Caki2 (cell line): ENCODE measurements at places on chromosomes 4 and X. TPM values are rescaled to one million over a fixed set of nuclear protein-coding genes. Genes with fewer than 3 reads are reported as not detected.
A peak's percentile ranks its signal among the peaks of the same experiment; 100 is the strongest.

- DNase-seq = no peak
These were observed 57.3 kb downstream of the SEPTIN11 start for GRCh38 chr4:77006753-77007353.

The TLR1 gene
- 1.5 and 3.9 TPM in 2 replicates for total RNA-seq

DNA sequence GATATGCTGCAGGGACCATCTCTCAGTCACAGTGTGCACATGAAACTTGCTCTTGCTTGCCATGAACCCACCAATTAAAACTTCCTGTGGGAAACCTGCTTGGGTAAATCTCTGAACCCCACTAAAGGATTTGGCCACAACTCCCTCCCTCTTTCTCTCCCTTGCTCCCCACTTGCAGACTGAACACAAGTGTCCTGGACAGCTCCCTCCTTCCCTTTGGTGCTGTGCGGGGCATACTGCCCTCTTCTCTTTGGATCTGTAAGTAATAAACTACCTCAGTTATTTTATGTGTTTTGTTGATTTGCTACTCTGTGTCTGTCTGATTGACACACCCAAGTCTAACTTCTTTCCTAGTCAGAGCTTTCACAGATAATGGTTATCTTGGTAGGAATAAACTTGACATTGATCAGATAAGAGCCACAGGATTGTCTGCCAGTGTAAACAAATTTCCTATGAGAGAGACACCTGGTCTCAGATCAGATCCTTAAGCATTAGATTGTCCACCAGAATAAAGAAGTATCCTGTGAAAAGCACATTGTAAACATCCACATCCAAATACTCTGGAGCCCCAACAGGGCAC is 41.8 kb downstream of the SULT1E1 start:
- DNase-seq = no peak

- no peak for DNase-seq
These were observed 147.2 kb upstream of the MBNL3 start for GRCh38 chrX:132636080-132636479.

GRCh38 chr4:33411182-33411581 is 2691.0 kb downstream of the PCDH7 start:
- no peak for DNase-seq

The APBB2 gene
- 19.8 and 24.3 TPM in 2 replicates for total RNA-seq

- no peak for DNase-seq
These were observed 805.3 kb upstream of the TENM3 start for GRCh38 chr4:181437895-181438294.

The MANBA gene
- 17.8 and 19.4 TPM in 2 replicates for total RNA-seq

The GPR78 gene
- not detected in 2 replicates for total RNA-seq

DNA sequence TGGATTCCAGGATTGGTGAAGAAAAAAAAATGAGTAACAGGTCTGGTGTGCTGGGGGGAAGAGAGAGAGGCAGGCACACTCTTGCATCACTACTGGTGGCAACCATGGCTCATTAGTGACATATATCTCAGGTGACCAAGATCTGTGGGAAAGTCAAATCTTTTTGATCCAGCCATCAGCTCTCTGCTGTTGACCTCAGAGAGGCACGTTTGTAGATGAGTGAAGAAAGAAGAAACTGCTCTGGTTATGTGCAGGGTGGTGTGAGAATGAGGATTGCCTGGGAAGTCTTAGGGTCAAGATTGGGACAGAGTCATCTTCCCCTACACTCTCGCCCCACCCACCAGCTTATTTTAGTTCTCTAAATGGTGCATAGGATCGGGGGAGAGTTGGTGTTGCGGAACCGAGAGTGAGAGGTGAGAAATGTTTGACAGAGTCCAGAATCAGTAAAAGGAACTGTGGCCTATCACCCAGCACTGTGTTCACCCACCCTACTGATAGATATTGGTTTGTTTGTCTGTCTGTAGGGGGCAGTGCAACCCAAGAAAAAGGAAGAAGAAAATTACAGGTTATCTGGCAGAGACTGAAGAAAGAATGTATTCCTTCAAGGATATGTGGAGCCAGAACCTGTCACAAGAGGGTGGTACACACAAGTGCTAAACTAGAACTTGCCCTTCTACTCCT is 21.9 kb downstream of the ARMCX6 start:
- peak; percentile 35 for DNase-seq

The FABP2 gene
- not detected in 2 replicates for total RNA-seq

The USP17L20 gene
- total RNA-seq = not detected in 2 replicates

The CCKAR gene
- total RNA-seq = not detected in 2 replicates

DNA sequence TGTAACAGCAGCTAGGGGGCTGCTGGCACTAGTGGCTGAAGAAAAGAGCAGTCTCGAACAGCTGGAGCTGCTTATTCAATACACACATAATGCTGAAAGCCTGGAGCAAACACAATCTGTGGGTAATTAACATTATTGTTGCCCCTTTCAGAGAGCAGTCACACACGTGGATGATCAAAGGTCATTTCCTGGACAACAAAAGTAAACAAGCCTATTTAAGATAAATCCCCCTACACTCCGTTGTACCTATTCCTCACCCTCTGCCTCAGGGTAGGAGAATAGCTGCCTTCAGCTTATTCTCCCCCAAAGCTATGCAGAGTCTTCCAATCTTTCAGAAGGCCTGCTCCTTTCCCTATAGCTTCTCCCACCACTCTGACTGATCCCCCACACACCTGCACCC is 803.9 kb downstream of the C4orf33 start:
- DNase-seq = no peak

DNA sequence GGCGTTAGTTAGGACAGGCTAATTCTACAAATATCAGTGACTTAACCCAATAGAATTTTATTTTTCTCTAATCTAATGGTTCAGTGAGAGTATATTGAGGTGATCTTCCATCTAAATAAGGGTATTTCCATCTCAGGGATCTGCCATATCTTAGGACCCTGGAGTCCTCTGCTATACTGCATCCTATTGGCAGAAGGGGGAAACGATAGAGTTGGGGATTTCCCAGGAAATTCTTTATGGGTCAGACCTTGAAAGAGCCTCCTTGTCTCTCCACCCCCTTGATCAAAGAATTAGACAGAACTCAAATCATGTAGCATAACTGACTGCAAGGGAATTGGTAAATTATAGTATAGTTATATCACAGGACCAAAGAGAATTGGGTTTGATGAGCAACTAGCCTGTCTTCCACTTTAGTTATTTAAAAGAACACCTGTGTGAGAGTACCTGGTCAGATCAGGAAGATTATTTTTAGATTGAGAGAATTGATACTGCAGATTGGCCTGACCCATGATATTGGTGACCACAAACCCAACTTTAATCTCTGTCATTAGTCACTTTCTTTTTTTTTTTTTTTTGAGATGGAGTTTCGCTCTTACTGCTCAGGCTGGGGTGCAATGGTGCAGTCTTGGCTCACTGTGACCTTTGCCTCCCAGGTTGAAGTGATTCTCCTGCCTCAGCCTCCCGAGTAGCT is 25.6 kb downstream of the SMARCA5 start:
- no peak for DNase-seq

DNA sequence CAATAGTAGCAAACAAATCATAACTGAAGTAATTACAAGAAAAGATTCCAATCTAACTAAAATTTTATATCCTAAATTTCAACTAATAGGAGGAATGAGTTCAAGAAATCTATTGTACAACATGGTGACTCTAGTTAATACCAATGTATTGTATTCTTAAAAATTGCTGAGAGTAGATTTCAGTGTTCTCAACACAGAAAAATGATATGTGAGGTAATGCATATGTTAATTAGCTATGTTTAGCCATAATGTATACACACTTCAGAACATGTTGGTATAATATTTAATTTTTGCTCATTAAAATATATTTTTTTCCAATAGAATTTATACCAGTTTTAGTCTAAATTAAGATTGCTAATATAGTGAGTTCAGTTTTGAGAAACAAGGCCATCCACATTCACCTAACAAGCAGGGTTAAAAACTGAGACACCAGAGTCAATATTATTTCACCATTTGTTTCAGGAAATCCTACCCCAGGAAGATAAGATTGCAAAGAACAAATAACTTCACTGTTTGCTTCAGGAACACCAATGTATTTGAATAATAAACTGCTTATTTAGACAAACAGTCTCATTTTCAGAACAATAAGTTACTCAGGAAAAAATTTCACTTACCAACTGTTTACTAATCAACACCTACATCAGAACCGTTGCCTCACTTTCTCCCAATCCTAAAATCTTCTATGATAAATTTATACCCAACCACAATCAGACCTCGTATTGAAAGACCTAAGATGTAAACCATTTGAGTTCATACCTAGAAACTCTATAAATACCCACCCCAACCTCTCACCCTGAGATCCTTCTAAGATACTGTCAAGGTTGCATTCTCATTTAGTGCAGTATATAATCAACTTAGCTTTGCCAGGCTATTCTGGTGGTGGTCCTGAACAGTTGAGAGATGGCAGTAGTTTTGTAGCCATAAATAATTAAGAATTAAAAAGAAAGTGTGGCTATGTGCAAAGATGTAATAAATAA is 132.8 kb downstream of the MAB21L2 start:
- no peak for DNase-seq

DNA sequence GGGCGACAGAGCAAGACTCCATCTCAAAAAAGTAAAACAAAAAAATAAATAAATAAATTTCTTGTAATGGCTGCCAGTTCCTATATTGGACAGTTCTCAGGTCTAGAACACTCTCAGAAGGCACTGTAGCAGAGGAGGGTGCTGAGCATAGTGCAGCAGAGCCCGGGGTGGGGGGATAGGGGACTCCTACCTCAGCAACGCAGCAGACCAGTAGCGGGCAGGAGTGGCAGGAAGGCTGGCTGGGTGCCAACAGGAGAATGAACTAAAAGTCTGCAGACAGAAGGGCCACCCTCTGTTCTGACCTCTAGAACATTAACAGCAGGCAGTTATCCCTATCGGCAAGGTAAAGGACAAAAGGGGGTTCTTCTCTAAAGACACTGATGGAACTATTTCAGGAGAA is 20.2 kb downstream of the PDK3 start:
- no peak for DNase-seq

DNA sequence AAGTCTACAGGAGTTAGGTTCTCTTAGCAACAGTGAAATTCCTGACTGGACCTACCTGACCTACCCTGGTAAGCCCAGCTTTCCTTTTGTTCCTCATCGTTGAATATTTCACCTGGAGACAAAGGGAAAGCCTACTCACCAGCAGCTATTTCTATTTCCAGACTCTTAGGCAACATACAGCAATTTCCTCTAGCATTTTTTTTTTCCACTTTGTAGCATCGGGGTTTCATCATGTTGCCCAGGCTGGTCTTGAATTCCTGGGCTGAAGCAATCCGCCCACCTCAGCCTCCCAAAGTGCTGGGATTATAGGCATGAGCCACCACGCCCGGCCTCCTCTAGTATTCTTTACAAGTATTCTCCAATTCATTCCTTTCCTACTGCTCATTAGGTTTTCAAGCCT is 6.8 kb upstream of the S100G start:
- DNase-seq = no peak

GRCh38 chrX:147962476-147962875 is 18.7 kb upstream of the FMR1NB start:
- no peak for DNase-seq

The APELA gene
- not detected in 2 replicates for total RNA-seq

DNA sequence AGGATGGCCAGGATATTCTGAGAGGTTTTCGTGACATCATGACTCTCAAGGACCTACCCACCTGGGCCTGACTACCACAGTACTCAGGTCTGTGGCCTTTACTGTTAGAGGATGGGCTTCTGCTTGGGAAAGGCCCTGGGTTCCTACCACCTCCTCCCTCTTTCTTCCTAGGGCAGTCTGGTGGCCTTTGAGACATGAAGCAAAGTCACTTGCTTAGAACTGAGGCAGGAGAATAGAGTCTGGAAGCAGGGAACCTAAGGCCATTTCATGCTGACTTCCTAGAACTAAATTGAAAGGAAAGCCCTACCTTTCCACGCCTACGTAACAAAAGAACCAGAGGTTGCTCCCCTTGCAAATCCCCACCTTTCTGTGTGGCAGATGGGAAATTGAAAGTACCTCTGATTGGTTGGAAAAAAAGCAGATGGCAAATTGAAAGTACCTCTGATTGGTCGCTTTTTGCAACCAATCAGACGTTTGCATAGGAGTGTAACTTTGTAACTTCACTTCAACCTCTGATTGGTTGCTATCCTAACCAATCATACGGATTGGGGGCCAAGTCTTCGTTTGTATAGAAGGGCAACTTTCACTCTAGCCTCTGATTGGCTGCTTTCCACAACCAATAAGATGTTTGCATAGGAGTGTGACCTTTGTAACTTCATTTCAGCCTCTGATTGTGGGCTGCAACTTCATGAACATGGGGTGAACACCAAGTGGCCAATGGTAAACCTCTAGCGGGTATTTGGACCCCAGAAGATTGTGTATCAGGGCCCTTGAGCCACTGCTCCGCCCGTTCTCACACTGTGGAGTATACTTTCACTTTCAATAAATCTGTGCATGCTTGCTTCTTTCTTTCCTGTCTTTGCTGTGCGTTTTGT is 9.9 kb upstream of the AKAP14 start:
- peak; percentile 88 for DNase-seq

- DNase-seq = no peak
These were observed 67.7 kb upstream of the EFNB1 start for GRCh38 chrX:68761086-68761485.

GRCh38 chrX:86910027-86910426 is 607.6 kb upstream of the KLHL4 start:
- DNase-seq = no peak

- no peak for DNase-seq
These were observed 3.5 kb downstream of the SERPINA7 start for GRCh38 chrX:106035064-106035463.

- DNase-seq = no peak
These were observed 80.1 kb upstream of the LRPAP1 start for GRCh38 chr4:3612281-3612680.

- DNase-seq = no peak
These were observed 80.3 kb upstream of the HHIP start for GRCh38 chr4:144565527-144566195.

DNA sequence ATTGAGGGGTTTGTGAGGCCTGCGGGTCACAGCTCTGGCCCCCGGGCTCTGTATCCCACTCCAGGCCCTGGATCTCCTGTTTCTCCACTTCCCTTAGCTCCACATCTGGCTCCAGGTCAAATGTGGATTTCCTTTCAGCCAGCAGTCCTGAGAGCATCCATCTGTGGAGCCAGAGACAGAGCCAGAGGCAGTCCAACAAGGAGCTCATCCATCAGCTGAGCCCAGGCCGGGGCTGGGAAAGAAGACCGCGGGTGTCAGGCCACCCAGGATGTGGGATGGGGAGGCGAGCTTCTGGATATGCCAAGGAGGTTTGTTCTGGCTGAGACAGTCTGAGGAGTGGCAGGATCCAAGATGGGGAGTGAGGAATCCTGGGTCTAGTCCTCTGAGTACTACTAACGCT is 91.7 kb downstream of the EFNB1 start:
- DNase-seq = no peak

The USP26 gene
- total RNA-seq = not detected in 2 replicates

The AVPR2 gene
- 0.09 TPM in 1 of 2 replicates, not detected in the other for total RNA-seq

- no peak for DNase-seq
These were observed 22.8 kb downstream of the GPAT3 start for GRCh38 chr4:83558680-83559079.

- DNase-seq = no peak
These were observed 77.3 kb downstream of the SMIM20 start for GRCh38 chr4:25991340-25991739.

GRCh38 chr4:142345924-142346323 is 500.2 kb downstream of the INPP4B start:
- no peak for DNase-seq

- DNase-seq = no peak
These were observed 152.2 kb downstream of the GRID2 start for GRCh38 chr4:92455951-92456350.
